ENCODE measurements at places on chromosomes 1 and 21. TPM values are rescaled to one million over a fixed set of nuclear protein-coding genes. Genes with fewer than 3 reads are reported as not detected.

Gene DENND2C
- polyA plus RNA-seq, result 10.1 TPM

- DNase-seq, result no peak
Measured at GRCh38 chr1:14415396-14415795, 183.1 kb upstream of the KAZN start.

DNA sequence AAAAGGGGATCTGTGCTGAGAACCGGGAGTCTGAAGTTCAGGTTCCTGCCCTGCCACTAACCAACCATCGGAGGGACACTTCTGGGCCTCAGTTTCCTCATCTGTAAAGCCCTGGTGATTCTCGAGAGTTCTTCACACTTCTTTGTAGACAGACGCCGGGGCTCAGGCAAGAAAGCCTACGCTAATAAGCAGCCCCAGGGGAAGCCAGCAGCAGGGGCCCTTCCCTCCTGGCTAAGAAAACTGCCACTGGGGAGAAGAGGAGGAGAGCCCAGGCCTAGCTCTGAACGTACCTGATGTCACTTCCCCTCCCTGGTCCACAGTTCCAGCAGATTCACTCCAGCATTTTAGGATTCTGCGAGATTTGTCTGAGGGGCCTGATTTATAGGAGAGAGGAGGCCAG, 76.0 kb downstream of the CAMK2N1 start:
- DNase-seq, result no peak

DNA sequence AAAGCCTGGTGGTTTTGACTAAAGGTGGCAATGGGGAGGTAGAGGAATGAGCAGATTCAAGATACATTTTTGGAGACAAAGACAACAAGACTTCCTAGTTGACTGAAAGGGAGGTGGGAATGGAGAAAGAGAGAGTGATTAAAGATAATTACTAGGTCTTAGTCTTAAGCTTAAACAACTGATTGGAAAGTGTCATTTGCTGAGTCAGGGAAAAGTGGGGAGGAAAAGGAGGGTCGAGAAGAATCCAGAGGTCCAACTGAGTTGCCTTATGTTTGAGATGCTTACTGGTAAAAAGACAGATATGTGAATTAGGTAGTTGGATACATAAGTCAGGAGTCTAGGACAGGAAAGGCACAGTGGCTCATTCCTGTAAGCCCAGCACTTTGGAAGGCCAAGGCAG, 179.3 kb downstream of the RGS7 start:
- DNase-seq, result no peak

Measured in forelimb muscle (tissue), 1 donor.